ENCODE measurements at places on chromosomes 1 and 21.

GRCh38 chr1:219075121-219075879, 98.4 kb upstream of the LYPLAL1 start:
- no peak for DNase-seq

GRCh38 chr1:173148971-173149370, 58.2 kb downstream of the TNFSF4 start:
- DNase-seq = no peak

GRCh38 chr1:19844731-19845495, 29.8 kb upstream of the RNF186 start:
- no peak for DNase-seq

GRCh38 chr1:180041582-180041981, 87.0 kb downstream of the CEP350 start:
- DNase-seq = no peak

DNA sequence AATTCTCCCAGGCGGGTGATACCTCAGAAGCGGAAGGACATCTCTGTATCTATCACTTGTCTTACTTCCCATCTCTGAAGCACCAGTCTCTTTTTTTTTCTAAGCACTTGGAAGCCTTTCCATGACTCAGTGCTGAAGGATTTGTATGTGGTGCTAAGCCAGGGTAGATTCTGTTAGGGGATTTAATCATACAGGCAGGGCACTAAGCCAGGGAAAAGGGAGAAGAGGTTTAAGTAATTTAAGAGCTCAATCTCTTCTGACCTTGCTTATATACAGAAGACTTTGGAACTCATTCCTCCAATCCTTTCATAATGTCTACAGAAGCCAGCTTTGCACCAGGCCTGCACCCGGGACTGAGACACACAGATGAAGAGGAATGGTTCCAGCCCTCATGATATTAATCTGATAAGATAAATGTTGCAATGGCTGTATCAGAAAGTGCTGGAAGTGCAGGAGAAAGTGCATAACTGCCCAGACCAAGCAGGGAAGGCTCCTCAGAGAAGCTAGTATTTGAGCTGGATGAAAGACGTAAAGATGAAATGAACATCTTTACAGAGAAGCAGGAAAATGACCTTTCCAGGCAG, 11.0 kb downstream of the FAM163A start:
- no peak for DNase-seq

DNA sequence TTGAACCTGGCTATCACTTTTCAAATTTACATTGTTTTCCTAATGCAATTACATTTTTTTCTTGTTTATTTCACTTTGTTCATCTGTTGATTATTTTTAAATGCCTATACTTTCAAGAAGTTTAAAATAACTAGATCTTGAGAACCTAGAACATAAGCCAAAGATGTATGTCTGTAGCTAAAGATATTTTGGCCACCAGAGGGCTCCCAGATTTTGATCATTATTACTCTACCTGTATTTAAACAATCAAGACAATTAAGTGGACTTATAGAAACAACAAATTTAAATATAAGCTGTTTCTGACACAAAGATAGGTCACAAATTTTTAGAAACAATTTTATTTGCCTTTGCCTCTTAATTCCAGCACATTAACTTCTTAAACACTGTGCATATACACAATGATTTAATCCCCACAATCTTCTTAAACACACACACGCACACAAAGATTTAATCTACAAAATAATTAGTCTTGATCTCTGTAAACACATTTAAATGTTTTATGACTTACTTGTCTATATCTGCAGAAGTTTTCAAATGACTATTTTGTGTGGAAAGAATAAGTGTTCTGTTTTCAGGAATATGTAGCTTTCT, 380.0 kb downstream of the DSCAM start:
- no peak for DNase-seq

DNA sequence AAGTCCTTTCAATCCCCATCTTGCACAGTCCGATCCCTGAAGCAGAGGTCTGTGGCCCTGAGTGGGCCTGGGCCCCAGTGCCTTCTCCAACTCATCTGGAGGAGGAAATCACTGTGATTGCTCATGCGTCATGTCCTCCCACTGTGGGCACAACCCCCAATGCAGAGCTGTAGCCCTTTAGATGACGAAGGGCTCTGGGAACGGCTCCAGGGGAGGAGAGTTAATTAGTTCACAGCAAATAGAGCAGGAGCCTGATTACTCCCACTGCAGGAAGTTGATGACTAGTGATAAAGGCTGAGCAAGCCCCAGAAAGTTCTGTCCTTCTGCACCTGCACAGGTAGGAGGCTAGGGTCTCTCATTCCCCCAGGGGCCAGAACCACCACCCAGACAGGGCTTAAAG, 111.5 kb downstream of the CCDC185 start:
- DNase-seq = no peak

GRCh38 chr1:58902830-58903513, 119.1 kb upstream of the JUN start:
- no peak for DNase-seq

DNA sequence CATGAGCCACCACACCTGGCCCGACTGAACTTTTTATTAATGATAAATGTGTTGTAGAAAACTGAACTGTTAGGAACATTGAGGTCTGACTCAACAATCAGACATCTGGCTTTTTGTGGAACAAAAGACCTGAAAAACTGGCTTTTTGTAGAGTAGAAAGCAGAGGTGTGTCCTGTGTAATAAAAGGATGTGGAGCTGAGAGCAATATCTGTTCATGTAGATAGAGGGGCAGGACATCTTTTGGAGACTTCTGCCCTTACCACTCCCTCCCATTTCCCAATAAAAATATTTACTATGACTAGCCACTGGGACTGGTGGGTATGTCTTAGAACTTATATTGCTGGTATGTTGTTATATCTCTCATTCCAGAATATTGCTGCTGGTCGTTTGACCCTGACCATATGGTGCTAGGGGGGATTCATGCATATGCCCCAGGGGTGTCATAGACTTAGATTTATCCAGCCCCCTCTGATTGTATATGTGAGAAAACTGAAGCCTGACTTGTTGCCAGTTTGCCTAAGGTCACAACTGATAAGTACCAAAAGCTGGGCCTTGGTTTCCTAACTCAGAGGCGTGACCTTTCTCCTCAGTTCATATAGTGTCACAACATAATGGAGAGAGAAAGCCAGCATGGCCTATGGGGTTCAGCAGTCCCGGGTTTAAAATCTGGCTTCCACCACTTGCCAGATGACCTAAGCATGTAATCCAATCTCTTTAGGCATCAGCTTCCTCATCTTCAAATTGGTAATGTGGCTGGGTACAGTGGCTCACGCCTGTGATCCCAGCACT, 33.5 kb upstream of the PIGV start:
- DNase-seq = no peak

DNA sequence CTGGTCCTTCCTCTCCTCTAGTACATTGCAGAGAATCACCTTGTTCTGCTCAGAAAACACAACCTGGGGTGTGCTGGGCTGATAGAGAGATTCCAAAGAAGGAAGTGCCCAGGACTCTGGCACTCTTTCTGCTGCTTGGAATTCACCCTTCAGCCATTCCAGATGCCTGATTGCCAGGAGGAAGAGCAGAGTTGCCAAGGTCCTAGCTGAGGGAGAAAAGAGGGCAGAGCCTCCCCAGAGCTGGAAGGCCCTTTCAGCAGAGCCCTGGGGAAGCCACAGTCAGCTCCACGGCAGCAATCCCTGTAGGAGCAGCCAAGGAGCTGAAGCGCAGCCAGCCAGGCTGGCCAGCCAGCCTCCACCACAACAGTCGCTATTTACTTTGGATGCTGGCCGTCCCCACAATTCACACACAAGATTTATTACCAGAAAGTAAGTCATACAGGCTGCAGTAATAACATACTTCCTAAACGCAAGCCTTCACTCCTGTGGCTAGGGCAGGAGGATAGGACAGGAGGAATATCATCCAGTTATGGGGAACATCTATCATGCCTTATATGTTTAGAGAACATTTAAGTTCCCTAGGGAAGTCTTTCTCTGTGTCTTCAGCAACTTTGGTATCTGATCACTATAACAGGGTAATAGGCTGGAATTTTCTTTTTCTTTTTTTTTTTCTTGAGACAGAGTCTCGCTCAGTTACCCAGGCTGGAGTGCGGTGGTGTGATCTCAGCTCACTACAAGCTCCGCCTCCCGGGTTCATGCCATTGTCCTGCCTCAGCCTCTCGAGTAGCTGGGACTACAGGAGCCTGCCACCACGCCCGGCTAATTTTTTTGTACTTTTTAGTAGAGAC, 36.6 kb upstream of the SLC44A3 start:
- DNase-seq = no peak

GRCh38 chr1:206039046-206039973, 13.7 kb upstream of the RHEX start:
- no peak for DNase-seq

DNA sequence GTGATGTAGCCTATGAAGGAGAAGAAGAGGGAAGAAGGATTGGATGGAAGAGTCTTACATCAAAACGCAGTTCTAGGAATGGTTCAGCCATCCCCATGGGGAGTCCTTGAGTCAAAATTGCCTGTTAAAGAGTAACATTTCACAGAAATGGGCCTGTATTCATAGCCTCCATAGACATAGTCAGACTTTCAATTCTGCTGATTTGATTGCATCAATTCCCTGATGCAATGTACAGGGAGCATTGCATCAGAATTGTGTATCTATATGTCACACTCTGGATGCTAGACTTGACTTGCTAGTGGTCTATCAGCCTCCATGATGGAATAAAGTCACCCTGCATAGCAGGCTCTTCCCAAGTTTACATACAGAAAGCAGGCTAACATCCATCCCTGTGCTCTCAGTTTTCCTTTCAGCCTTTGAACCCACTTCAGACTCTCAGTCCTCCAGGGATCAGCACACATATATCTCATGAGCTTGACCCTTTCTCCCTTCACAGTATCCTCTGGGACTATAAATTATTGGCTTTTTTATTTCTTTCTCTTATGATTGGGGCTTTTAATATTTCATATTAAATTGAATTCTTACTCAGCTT, 1111.7 kb upstream of the B3GALT2 start:
- no peak for DNase-seq

DNA sequence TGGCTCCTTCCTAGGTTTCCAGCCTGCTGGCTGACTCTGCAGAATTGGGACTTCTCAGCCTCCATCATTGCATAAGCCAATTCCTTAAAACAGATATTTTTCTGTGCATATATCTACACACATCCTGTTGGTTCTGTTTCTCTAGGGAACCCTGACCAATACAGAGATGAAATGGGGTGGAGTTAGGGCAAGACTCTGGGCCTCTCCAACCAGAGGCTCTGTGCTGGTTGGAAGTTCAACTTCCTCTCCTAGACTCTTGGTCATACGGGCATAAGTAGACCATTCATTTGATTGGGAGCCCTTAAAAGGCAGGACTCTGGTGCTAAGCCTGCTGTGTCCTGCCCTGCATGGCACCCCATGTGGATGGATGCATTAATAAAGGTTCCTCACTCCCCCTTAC, 55.0 kb downstream of the CNIH3 start:
- no peak for DNase-seq

GRCh38 chr21:25563361-25564116, 43.7 kb downstream of the MRPL39 start:
- DNase-seq = no peak

- DNase-seq = no peak
Measured at GRCh38 chr1:50156241-50157010, 47.7 kb downstream of the ELAVL4 start.

DNA sequence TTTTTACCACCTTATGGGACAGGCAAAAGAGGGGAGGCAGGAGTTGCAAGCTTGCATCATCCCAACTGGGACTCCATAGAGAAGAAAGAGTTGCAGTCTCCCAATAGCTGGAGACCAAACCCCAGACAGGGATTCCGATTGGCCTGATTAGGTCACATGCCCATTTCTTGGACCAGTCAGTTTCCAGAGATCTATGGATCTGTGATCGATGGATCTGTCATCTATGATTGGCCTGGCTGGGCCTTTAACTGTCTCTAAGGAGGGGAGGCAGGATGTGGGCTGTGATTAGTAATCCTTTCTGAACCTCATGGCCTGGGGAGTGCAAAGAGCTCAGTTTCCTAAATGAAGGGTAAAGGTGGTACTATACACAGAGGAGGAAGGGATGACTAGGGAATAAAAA, 252.1 kb downstream of the MATN1 start:
- no peak for DNase-seq

DNA sequence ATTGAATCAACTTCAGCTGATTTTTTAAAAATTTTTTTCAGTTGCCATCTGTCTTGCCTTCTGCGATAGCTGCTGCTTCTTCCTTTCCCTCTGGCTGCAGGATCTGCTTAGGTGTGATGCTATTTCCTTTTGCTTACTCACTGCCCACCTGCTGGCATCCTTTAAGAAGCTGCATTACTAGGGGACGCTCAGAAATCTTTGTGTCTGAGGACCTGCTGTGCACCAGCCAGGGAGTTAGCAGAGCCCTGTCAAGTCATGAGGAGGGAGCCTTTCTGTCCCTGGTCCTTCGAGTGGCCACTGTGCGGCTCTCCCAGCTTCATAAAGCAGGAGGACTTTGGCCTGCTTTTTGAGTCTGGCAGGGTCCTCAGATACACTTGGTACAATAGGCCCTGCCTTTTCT, 327.8 kb downstream of the USH2A start:
- DNase-seq = no peak

DNA sequence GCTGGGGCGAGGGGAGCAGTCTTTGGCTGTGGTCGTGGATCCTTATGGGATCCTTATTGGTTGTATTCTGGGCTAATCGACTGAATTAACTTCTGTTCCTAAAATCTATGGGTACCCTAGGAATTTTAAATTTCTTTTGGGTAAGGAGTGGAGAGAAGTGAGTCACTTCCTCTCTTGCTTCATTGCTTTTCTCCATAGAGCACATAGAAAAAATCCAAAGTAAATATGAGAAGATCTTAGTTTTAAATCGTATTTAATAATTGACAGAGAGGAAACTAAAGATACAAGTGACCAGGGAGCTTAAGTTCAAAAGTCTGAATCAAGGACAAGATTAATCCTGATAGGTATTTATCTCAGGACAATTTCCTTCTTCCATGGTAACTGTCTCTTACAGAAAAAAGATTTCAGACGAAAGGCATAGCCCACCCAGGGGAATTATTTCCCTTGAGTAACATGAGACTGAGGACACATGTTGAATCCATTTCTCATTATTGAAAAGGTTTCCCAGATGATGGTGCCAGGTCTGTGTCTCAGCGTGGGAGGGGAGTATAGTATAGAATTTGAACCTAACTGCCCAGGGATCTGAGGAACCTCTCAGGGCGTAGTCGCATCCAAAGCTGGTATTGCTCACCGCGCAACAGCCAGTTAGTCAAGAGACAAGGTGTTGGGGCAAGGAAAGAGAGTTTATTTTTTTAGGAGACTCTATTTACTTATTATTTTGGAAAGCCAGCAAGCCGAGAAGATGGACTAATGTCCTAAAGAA, 28.7 kb upstream of the FASLG start:
- DNase-seq = no peak

DNA sequence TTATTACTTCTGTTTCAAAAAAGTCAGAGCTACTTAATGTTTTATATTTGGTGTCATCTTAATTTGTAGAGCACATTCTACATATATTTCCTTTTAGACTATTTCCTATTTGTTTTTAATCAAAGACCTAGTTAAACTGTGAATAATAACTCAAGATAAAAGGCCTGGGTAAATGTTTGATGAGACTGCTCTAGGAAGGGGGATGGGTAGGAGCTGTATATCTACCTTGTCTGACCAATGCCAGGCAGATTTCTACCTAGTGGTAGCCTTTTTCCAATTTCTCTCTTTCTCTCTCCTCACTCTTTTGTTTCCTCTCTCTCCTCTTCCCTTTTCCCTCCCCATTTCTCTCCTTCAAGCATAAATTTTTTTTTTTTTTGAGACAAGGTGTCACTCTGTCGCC, 31.9 kb upstream of the IVNS1ABP start:
- no peak for DNase-seq

- DNase-seq = no peak
Measured at GRCh38 chr1:116514708-116515525, 55.9 kb downstream of the CD58 start.

Data from activated B cell treated with CpG ODN at 0.5 μM for 24 hours (primary cell).